ENCODE measurements at places on chromosomes 3 and 15. TPM values are rescaled to one million over a fixed set of nuclear protein-coding genes. Genes with fewer than 3 reads are reported as not detected.

Gene KCNMB3
- total RNA-seq, result 4.2 TPM

Gene SCN11A
- total RNA-seq, result 0.15 TPM

Gene NPAP1
- not detected for total RNA-seq

Gene RTP1
- total RNA-seq, result not detected

Gene BAHD1
- total RNA-seq, result 23.3 TPM

Gene C3orf52
- total RNA-seq, result 2.3 TPM

Gene PLSCR4
- total RNA-seq, result 83.3 TPM

Gene OR5K4
- total RNA-seq, result not detected

Gene PLSCR5
- not detected for total RNA-seq

Gene VIPR1
- total RNA-seq, result 7.0 TPM

Gene RNU5B-1
- not detected for total RNA-seq

Gene PLA2G4D
- not detected for total RNA-seq

Gene P2RY12
- 0.85 TPM for total RNA-seq

Gene CCDC9B
- total RNA-seq, result 28.0 TPM

Gene ECE2
- total RNA-seq, result 0.12 TPM

Gene SCAP
- total RNA-seq, result 58.8 TPM

Gene NAALADL2
- 6.8 TPM for total RNA-seq

Gene STRC
- not detected for total RNA-seq

Gene GOLGA6L7
- total RNA-seq, result not detected

Gene SPINK8
- not detected for total RNA-seq

Gene FAM3D
- 1.9 TPM for total RNA-seq

Gene TOP2B
- total RNA-seq, result 111 TPM

Gene FETUB
- not detected for total RNA-seq

Gene CAV3
- total RNA-seq, result not detected

Gene APBA2
- total RNA-seq, result 3.1 TPM

Gene BNC1
- 0.27 TPM for total RNA-seq

Gene GATA2
- total RNA-seq, result 9.2 TPM

Gene PEX11A
- 11.6 TPM for total RNA-seq

Gene OR5K2
- not detected for total RNA-seq

Gene NCK1
- total RNA-seq, result 42.2 TPM

Data from gastroesophageal sphincter (tissue), 4 donors.